ENCODE measurements at places on chromosomes 1 and 21.

DNA sequence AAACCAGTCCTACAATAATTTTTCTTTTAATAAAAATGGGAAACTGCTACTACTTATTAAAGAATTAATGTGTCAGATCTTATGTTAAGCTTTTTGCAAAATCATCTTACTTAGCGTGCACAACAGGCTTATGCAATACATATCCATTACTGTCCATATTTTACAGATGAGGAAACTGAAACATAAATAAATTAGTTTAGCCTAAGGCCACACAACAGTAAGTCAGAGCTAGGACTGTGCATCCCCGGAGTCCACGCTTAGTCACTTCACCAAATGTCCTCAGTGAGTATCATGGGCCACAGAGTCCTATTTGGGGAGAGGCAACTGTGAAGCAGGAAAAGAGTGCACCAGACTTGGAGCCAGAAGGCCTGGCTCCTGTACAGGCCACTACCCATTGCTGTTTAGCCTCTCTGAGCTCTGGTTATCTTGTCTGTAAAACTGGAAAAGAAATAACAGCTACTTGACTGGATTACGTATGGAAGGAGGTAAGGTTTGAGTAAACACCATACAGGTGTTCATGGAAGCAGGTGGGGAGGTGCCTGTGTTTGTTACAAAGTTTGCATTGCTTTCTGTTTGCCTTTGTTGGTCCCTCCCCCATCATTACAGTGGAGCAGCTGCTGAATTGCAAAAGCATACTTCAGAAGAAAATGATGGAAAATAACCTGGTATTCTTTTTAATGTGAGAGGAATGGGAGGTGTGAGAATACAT is 192.8 kb downstream of the FCRL5 start:
- no peak for DNase-seq

DNA sequence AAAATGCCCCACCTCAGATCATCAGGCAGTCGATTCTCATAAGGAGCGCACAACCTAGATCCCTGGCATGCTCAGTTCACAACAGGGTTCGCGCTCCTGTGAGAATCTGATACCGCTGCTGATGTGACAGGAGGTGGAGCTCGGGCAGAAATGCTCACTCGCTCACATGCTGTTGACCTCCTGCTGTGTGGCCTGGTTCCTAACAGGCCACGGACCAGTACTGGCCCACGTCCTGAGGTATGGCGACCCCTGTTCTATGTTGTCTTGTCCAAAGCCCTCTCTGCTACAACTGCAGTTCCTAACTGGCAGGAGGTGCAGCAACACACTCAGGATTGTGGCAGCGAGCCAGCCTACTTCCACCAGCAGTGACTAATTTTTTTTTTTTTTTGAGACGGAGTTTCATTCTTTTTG is 70.6 kb downstream of the CLSTN1 start:
- DNase-seq, result no peak

- no peak for DNase-seq
Observed at GRCh38 chr1:154295408-154296235, 23.2 kb downstream of the HAX1 start.

DNA sequence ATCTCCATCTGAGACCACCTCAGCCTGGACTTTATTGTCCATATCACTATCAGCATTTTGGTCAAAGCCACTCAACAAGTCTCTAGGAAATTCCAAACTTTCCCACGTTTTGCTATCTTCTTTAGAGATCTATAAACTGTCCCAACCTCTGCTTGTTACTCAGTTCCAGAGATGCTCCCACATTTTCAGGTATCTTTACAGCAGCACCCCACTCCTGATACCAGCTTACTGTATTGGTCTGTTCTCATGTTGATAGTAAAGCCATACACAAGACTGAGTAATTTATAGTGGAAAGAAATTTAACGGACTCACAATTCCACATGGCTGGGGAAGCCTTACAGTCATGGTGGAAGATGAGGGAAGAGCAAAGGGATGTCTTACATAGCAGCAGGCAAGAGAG is 465.4 kb upstream of the PBX1 start:
- no peak for DNase-seq
